Gastroesophageal sphincter (tissue), 4 donors: ENCODE measurements at places on chromosomes 3 and 15.

DNA sequence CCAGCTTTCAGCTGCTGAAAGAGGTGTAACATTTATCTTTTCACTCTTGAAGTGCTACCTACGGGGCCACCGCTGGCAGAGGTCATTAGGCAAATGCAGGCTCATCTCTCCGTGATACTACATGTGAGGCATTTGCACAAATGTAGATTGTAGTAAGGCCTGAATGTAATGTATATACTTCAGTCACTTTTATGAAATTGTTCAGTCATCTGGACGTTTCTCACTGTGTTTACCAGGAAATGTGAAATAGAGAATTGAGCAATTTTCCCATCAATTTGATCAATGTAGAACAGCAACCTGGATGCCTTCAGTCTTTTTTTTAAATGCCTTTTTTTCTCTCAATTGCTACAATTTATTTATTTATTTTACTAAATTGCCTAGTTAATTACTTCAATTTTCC lies 368.3 kb upstream of the AZI2 start:
- ATAC-seq: no peak

DNA sequence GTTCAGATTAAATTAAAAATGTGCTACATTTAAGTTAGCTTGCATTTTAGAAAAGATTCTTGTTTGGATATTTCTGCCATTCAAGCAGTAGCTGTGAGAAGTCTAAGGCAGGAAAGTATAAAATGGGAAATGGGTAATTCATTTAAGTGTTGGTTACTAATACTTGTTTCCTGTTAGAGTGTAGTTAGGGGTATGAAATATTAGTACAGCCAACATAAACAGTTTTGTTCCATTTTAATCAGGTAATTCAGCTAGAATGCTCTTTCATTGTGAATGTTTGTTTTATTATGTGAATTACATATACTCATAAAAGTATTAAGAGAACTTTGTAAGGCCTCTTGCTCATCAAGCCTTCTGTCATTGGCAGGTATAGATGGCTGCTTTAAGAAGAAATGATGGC lies 19.9 kb downstream of the TATDN2 start:
- no peak for ATAC-seq

- no peak for ATAC-seq
Observed at GRCh38 chr15:70274255-70274880, 176.7 kb upstream of the TLE3 start.

- no peak for ATAC-seq
Observed at GRCh38 chr15:39239562-39239961, 341.3 kb upstream of the THBS1 start.

GRCh38 chr3:162626172-162626571 lies 1129.6 kb downstream of the OTOL1 start:
- ATAC-seq: no peak

DNA sequence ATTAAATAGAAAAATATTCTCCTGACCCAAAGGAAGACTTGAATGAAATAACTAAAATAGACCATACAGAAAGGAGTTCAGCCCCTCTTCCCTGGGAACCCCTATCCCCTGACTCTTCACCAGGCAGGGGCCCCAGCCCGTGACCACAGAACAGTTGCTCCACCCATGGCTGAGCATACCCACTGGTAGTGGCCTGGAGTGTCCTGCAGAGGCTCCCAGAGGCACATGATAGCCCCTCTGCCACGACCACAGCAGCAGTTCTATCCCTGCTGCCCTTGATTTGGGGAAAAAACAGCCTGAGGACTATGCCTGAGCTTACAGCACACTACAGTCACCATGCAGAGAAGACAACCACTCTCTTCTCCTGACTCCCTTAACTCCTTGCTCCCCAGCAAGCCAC lies 31.8 kb downstream of the TTC14 start:
- ATAC-seq: no peak
